Stimulated activated CD4-positive, alpha-beta T cell treated with anti-CD3 and anti-CD28 coated beads, Interleukin-1b, Interleukin-23, amount 100 ng/mL, for 1 hour (primary cell): ENCODE measurements at places on chromosomes 6 and 20.

DNA sequence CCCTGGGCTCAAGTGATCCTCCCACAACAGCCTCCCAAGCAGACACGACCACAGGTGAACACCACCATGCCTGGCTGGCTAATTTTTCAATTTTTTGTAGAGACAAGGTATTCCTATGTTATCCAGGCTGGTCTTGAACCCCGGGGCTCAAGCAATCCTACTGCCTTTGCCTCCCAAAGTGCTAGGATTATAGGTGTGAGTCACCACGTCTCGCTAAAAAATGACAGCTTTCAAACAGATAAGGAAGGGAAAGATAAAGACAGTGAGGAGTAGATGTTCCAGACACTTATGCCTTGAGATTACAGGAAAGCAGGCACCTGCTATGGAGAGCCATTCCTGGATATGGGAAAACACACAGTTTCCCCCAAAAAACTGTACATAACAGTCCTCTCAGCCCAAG, 40.9 kb upstream of the SLA2 start:
- no peak for DNase-seq

GRCh38 chr6:44000164-44000842, 126.9 kb downstream of the MRPL14 start:
- no peak for DNase-seq

GRCh38 chr20:44730441-44730840, 15.2 kb upstream of the KCNK15 start:
- no peak for DNase-seq

GRCh38 chr6:17877196-17877894, 110.1 kb downstream of the KIF13A start:
- no peak for DNase-seq

DNA sequence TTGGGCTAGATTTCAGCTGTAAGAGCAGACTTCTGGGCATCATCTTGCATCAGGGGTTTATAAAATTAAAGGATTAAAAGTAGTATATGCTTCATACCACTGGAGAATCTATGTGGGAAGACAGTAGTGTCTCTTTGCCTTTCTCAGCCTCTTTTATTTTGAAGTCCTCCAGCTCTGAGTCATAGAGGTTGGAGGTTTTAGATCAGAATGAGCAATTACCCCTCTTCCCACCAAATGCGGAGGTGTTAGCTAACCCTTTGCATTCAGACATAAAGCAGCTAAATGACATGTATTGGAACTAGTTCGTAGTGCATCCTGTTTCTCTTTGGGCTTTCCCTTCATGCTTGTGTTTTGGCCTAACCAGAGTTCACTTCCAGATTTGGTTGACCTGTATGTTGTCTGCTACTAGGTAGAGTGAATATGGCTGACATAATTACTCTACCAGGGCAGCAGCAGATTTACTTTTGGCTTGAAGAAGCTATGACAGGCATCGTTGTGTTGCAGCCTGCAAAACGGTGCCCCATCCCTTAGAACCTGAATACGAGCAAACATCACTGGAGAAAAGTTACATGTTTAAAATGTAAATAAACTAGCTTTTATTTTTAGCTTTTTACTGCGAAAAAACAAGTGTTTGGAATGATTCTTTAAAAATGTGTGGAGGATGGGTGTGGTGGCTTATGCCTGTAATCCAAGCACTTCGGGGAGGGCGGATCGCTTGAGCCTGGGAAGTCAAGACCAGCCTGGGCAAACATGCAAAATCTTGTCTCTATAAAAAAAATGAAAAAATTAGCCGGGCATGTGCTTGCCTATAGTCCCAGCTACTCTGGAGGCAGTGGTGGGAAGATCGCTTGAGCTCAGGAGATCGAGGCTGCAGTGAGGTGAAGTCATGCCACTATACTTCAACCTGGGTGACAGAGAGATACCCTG, 82.2 kb downstream of the MYO6 start:
- no peak for DNase-seq

GRCh38 chr20:18645851-18646250, 58.0 kb downstream of the DTD1 start:
- DNase-seq = no peak

- no peak for DNase-seq
Measured at GRCh38 chr6:54525731-54526130, 217.5 kb downstream of the TINAG start.

- DNase-seq = no peak
Measured at GRCh38 chr6:30483677-30484279, 5.5 kb upstream of the HLA-E start.

DNA sequence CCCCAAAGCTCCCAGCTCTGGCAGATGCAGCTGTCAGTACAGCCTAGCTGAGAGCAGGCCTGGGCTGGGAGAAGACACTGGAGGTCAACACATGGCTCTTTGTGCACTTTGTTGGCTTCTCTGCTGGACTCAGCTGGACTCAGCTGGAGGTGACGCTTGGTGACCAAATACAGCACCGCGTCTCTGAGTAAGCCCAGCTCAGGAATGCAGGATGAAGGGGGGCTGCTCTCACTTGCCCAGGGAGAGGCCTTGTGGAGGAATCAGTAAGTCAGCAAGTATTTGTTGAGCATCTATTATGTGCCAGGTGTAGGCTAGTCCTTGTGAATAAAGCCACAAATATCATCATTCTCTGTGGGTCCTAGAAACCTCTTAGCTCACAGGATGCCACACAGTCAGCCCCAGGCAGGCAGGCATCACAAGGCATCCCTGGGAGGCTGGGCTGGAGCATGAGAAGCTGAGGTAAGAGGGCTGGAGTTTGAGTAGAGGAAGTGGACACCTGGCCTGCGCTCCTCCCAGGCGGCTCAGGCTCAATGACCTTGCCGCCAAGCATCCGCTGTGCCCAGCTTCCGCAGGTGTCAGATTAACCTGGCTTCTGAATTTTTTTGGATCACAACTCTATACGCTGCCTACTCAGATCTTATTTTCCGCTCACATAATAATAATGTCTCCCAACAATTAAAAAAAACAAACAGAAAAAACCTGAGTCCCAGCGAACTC, 95.4 kb downstream of the TMEM170B start:
- no peak for DNase-seq

DNA sequence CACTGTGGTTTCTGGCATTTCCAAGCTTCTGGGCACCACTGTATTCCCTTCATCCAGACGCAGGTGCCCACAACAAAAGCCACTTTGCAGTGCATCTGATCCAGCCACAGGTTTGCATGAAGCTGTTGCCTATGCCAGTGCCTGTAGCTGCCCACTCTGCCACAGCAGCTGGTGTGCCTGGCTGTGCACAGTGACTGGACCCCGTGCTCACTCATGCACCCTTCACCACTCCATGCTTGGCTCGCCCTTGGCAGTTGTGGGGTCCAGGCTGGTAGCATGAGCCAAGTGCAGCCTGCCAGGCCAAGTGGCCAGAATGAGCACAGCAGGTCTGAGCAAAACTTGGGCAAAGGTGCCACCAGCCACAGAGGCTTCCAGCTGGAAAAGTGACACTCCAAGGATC, 42.7 kb downstream of the SEL1L2 start:
- no peak for DNase-seq

- DNase-seq = no peak
Measured at GRCh38 chr6:10412461-10413261, 2.2 kb downstream of the TFAP2A start.

DNA sequence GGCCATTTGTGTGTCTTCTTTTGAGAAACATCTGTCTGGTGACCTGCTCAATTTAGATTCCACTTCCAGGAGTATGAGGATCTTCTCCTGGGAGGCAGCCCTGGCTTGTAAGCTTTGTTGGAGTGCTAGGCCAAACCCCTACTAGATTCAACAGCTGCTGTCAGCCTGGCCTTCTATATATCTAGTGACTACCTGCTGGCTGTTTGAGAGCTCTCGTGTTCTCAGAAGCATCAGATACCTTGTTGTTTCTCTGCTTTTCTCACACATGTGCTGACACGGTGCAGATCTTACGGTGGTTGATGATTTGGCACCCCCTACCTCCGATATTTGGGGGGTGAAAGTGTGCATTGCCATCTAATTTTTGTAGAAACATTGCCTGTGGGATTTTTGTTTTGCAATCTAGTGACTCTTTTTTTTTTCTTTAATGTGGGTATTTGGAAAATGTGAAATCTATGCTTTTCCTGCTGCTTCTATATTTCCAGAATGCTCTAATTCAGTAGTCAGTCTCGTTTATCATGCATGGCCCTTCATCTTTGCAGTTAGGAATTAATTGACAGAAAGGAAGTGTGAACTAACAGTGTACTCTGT, 4.7 kb downstream of the CCN2 start:
- no peak for DNase-seq

- DNase-seq = no peak
Measured at GRCh38 chr6:52573295-52573694, 3.6 kb downstream of the TRAM2 start.

DNA sequence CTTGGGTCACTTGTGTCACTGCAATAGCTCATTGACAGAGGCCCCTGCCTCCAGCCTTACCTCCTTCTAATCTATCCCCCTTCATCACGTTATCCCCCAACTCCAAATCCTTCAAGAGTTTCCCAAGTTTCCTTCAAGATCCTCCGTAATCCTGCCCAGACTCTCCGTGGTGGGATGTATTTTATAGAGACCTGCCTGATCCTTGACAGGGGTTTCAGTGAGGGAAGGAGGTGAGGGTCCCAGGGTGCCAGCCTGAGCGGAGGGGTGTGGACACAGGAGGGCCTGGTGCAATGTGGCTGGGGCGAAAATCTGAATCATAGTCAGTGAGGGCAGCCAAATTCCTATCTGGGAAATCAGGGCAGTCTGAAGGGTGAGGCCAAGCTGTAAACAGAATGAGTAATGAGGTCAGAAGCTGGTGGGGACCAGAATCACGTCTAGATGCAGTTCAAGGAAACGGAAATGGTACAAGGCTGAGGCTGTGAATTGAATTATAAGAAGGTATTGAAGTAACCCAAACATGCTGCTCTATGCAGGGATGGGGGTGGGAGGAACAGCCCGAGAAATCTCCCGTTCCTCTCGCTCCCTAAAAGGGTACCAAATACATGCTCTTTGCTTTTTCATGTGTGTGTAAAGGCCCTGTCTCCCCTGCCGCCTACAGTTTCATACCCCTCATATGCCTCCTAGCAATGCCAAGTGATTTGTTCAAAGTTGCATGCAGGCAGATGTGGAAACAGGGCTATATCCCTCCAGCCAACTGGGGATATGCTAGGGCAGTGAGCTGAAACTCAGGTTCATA, 35.4 kb upstream of the PIM1 start:
- DNase-seq = no peak

- DNase-seq = no peak
Measured at GRCh38 chr6:92559611-92560010, 859.7 kb downstream of the EPHA7 start.

DNA sequence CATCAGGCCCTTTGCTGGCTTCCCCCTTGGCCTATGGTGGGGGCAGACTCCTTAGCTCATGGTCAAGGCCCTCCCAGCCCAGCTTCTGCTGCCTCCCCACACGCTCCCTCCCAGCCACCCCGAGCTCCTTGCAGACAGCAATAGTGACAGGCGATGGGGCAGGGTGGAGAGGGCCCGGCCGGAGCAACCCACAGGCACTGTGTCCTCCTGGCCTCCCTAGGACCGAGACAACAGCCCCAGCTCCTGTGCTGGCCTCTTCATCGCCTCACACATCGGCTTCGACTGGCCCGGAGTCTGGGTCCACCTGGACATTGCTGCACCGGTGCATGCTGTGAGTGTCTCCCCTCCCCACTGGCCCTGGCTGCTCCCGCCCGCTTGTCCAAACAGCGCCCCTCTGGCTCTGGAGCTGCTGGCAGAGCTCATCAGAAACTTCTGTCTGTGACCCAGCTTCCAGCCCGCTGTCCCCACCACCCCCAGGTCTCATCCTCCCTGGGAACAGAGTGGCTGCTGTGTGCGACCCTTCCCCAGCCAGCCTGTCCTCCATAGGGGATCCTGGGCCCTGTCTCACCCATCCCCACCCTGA, 21.8 kb downstream of the NPEPL1 start:
- no peak for DNase-seq

- DNase-seq = no peak
Measured at GRCh38 chr6:168865-169455, 123.3 kb upstream of the DUSP22 start.

DNA sequence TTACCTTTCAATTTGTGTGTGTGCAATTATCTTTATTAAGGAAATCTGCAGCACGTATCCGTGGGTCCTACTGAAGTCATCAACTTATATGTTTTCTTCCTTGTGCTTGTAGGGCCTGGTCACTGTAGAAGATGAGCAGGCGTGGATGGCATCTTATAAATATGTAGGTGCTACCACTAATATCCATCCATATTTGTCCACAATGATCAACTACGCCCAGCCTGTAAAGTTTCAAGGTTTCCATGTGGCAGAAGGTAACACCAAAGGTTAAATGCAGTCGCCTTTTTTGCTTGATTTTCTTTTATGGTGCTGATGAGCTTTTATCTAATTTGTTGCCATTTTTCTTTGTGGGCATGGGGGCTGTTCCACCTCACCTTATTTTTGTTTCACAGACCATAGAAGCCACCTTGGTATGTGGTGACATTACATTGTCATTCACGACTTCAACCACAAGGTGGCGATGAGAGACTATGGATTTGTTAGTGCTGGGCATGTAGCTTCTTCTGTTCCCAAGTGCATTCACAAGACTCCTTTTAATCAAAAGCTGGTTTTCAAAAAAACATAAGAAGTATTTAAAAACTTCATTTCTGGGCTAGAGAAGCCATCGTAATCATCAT, 106.5 kb upstream of the LAMP5 start:
- DNase-seq = peak; percentile 8

- no peak for DNase-seq
Measured at GRCh38 chr6:100347901-100348550, 116.7 kb downstream of the SIM1 start.

GRCh38 chr6:101302593-101302992, 90.9 kb upstream of the GRIK2 start:
- DNase-seq = no peak

GRCh38 chr6:159148641-159149040, 20.6 kb upstream of the FNDC1 start:
- no peak for DNase-seq

GRCh38 chr6:69866351-69866769, at the start of gene COL19A1:
TSS of gene COL19A1 (plus strand) at chr6:69866556. CDS start at chr6:69879568, 13,012 bp downstream.
- peak; percentile 5 for DNase-seq

- no peak for DNase-seq
Measured at GRCh38 chr6:4777394-4777935, 1.3 kb downstream of the CDYL start.

- no peak for DNase-seq
Measured at GRCh38 chr6:227812-228338, 64.4 kb upstream of the DUSP22 start.

GRCh38 chr6:118704915-118705314, 53.5 kb upstream of the CEP85L start:
- DNase-seq = no peak

DNA sequence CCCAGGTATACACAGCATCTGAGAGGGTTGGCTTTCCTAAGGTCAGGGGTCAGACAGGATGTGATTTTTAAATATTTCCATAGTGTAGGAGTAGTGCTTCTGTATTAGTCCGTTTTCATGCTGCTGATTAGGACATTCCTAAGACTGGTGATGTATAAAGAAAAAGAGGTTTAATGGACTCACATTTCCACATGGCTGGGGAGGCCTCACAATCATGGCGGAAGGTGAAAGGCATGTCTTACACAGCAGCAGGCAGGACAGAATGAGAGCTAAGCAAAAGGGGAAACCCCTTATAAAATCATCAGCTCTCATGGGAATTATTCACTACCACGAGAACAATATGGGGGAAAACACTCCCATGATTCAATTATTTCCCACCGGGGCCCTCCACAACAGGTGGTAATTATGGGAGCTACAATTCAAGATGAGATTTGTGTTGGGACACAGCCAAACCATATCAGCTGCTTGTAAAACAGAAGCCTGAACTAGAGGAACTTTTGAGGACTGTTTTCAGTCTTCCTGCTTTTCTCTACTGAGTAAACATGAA, 91.0 kb upstream of the MEI4 start:
- no peak for DNase-seq
